A549 treated with RU486 at 1 μM for 4 hours (cell line): ENCODE measurements at places on chromosomes 4 and X. TPM values are rescaled to one million over a fixed set of nuclear protein-coding genes. Genes with fewer than 3 reads are reported as not detected.

CCDC149 gene
- 1.4 to 2.0 TPM (median 1.9 TPM) in 5 replicates for total RNA-seq

PHF8 gene
- total RNA-seq: 11.3 to 13.0 TPM (median 12.5 TPM) in 5 replicates

BRS3 gene
- not detected in 5 replicates for total RNA-seq

HSFX2 gene
- total RNA-seq: 0.13 to 0.55 TPM in 2 of 5 replicates, not detected in the others

TEX11 gene
- not detected in 5 replicates for total RNA-seq

SH3TC1 gene
- 6.7 to 10.5 TPM (median 7.7 TPM) in 5 replicates for total RNA-seq

MAGEC1 gene
- total RNA-seq: 0.02 to 0.09 TPM (median 0.04 TPM) in 3 of 5 replicates, not detected in the others

HDX gene
- total RNA-seq: 1.3 to 3.1 TPM (median 2.0 TPM) in 5 replicates

VSIG1 gene
- total RNA-seq: 0.27 to 0.71 TPM (median 0.32 TPM) in 5 replicates

BGN gene
- 0.07 TPM in 1 of 5 replicates, not detected in the others for total RNA-seq

DIPK2B gene
- total RNA-seq: not detected in 5 replicates

DACH2 gene
- not detected in 5 replicates for total RNA-seq

RAB40AL gene
- total RNA-seq: 0.12 to 0.61 TPM (median 0.22 TPM) in 3 of 5 replicates, not detected in the others

RNF175 gene
- total RNA-seq: not detected in 5 replicates

PRDM5 gene
- total RNA-seq: 3.3 to 5.8 TPM (median 4.9 TPM) in 5 replicates

WNK3 gene
- 0.01 TPM in 2 of 5 replicates, not detected in the others for total RNA-seq

ETDB gene
- total RNA-seq: not detected in 5 replicates

GPR78 gene
- total RNA-seq: 0.08 to 0.19 TPM in 2 of 5 replicates, not detected in the others

ZDHHC15 gene
- not detected in 5 replicates for total RNA-seq

KLKB1 gene
- total RNA-seq: not detected in 5 replicates

HADH gene
- 22.2 to 26.7 TPM (median 23.8 TPM) in 5 replicates for total RNA-seq

PTPN13 gene
- total RNA-seq: 3.4 to 4.9 TPM (median 4.1 TPM) in 5 replicates

FATE1 gene
- total RNA-seq: not detected in 5 replicates

KIT gene
- total RNA-seq: not detected in 5 replicates

TMEM31 gene
- total RNA-seq: not detected in 5 replicates
